Retina (tissue), 1 donor: ENCODE measurements at places on chromosomes 12 and 14.

DNA sequence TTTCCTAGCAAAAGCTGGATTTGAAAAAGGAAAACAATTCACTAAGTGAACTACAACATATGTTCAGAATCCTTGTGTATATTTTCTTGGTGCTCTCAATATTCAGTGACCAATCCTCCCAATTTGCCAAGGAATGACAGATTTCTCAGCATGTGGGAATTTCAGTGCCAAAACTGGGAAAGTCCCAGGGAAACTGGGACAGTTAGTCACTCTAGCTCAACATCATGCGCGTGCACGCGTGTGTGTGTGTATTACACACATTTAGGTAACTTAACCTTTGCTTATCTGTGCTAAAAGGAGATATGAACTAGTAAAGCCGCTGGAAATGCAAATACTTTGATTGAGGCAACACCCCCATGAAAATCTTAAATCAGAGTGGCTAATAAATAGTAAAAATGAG is 26.1 kb upstream of the SLC6A13 start:
- no peak for DNase-seq

DNA sequence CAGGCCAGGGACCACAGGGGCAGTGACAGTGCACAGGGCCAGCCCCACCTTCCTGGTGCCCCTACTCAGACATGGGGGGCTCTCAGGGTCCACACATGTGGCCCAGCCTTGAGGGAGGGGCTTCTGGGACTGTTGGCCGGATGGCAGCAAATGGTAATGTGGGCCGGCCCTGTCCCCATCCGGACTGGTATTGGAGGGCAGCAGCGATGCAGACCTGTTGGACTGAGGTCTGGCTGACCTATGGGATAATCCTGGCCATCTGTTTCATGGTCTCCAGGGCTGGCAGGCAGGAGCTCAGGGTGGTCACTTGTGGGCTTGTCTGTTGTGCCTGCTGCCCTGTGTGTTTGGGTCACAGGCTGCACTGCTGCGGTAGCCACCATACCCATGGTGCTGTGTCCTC is 387.5 kb downstream of the TMEM121 start:
- no peak for DNase-seq

GRCh38 chr12:98803468-98804209 is 158.5 kb downstream of the APAF1 start:
- no peak for DNase-seq

- DNase-seq: no peak
These were observed 182.9 kb upstream of the SLC38A2 start for GRCh38 chr12:46555406-46555852.
